Liver (tissue), 10 donors: ENCODE measurements at places on chromosomes 4 and X. TPM values are rescaled to one million over a fixed set of nuclear protein-coding genes. Genes with fewer than 3 reads are reported as not detected.

RASL11B gene
- 0.19 TPM for total RNA-seq

HOPX gene
- 2.4 TPM for total RNA-seq

STBD1 gene
- 18.9 TPM for total RNA-seq

NUP62CL gene
- 6.8 TPM for total RNA-seq

VCX3A gene
- total RNA-seq = not detected

IL9R gene
- 0.08 TPM for total RNA-seq

TBC1D14 gene
- 45.2 TPM for total RNA-seq

MAGEA12 gene
- not detected for total RNA-seq

GIMD1 gene
- not detected for total RNA-seq

PPP4R3C gene
- not detected for total RNA-seq

TMPRSS11D gene
- total RNA-seq = not detected

LRCH2 gene
- total RNA-seq = 0.42 TPM

HPGDS gene
- total RNA-seq = 0.08 TPM

TBX22 gene
- not detected for total RNA-seq

SYTL4 gene
- total RNA-seq = 5.2 TPM

MXRA5 gene
- 1.3 TPM for total RNA-seq

NAP1L2 gene
- not detected for total RNA-seq

SCD5 gene
- total RNA-seq = 0.28 TPM

TMEM154 gene
- total RNA-seq = 0.65 TPM

CCDC120 gene
- 1.9 TPM for total RNA-seq

PCDH10 gene
- under 0.01 TPM for total RNA-seq

GABRE gene
- total RNA-seq = 4.9 TPM

ATRX gene
- total RNA-seq = 34.6 TPM

ARX gene
- not detected for total RNA-seq
